ENCODE measurements at places on chromosomes 4 and X.

DNA sequence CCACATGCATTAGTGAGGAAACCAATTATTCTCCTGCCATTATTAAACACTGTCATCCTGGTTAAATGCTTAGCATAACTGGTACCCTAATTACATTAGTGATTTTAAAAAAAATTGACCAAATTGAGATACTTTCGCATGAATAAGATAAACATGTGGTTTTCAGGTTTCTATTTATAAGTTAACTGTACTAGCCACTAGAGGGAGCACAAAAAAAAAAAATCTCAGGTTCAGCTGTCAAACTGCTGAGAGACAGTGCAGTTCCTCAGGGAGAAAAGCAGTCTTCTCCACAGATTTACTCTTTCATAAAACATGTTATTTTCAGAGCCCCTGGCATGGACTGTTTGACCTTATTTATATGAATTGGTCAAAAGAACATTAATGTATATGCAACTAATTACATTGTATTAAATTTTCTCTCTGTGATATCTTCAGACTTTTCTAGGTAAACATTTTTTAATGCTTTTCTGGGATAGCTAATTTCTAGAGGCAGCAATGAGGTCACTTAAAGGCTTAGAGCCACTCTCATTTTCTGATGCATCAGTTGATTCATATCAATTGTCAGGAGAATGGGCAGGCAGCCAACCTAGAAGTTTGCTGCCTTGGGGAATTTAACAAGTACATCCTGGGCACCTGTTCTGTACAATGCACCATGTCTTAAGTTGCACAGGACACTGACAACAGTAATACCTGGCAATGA, 167.5 kb downstream of the CDS1 start:
- no peak for ATAC-seq
- H3K4me3 ChIP-seq = no peak overlapping the region
- no peak overlapping the region for H3K27ac ChIP-seq

DNA sequence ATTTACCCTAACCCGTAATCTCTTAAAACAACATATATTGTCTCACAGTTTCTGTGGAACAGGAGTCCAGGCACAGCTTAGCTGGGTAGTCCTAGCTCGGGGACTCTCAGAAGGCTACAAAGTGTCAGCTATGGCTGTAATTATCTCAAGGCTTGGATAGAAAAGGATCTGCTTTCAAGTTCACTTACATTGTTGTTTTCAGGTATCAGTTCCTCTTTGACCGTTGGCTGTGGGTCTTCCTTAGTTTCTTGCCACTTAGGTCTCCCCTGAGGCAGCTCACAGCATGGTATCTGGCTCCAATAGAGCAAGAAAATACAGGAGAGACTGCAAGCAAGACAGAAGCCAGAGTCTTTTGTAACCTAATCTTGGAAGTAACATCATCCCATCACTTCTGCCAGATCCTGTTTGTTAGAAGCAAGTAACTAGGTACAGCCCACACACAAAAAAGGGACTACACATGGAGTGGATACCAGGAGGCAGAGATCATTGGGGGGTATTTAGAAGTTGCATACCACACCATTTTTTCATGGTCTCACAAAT, 137.0 kb downstream of the MAGEB5 start:
- no peaks in the 10 kb centered on the region for H3K4me1 ChIP-seq
- H3K36me3 ChIP-seq = no peaks in the 10 kb centered on the region
- H3K27ac ChIP-seq = no peak overlapping the region
- ATAC-seq = no peak
- no peaks in the 10 kb centered on the region for H3K27me3 ChIP-seq
- no peak overlapping the region for H3K4me3 ChIP-seq

GRCh38 chrX:85065512-85066198, 62.0 kb downstream of the APOOL start:
- no peak overlapping the region for H3K27ac ChIP-seq
- H3K4me3 ChIP-seq = no peak overlapping the region
- ATAC-seq = no peak
- no peaks in the 10 kb centered on the region for H3K4me1 ChIP-seq
- peaks cover 60% of the 10 kb centered on the region for H3K36me3 ChIP-seq

DNA sequence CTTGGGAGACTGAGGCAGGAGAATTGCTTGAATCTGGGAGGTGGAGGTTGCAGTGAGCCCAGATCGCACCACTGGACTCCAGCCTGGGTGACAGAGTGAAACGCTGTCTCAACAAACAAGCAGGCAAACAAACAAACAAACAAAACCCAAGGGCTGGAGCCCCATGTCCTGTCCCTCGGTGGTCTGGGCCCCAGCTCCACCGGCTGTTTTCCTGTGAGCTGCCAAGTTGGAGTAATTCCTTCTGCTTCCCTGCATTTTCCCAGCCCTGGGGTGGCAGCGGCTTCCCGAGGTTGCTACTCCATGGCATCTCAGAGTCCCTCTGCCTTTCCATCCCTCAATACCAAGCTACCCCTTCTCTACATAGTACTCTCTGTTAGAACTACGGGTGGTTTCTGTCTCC, 43.2 kb downstream of the RGS12 start:
- peaks cover 25% of the 10 kb centered on the region for H3K27me3 ChIP-seq
- no peak overlapping the region for H3K4me3 ChIP-seq
- ATAC-seq = no peak
- H3K36me3 ChIP-seq = no peaks in the 10 kb centered on the region
- H3K27ac ChIP-seq = no peak overlapping the region

GRCh38 chr4:133000012-133000411, 149.1 kb upstream of the PCDH10 start:
- no peaks in the 10 kb centered on the region for H3K27me3 ChIP-seq
- no peaks in the 10 kb centered on the region for H3K36me3 ChIP-seq
- no peaks in the 10 kb centered on the region for H3K4me1 ChIP-seq
- H3K4me3 ChIP-seq = no peak overlapping the region
- H3K27ac ChIP-seq = no peak overlapping the region

Measured in stimulated activated memory B cell treated with anti-CD40 and anti-IgM and Interleukin-4, amounts not matched to agents 10 μg/mL and 1 μg/mL and 100 μg/mL, for 72 hours (primary cell).